Activated CD4-positive, alpha-beta T cell treated with anti-CD3 and anti-CD28 coated beads for 1 hour (primary cell): ENCODE measurements at places on chromosomes 12 and 14.

DNA sequence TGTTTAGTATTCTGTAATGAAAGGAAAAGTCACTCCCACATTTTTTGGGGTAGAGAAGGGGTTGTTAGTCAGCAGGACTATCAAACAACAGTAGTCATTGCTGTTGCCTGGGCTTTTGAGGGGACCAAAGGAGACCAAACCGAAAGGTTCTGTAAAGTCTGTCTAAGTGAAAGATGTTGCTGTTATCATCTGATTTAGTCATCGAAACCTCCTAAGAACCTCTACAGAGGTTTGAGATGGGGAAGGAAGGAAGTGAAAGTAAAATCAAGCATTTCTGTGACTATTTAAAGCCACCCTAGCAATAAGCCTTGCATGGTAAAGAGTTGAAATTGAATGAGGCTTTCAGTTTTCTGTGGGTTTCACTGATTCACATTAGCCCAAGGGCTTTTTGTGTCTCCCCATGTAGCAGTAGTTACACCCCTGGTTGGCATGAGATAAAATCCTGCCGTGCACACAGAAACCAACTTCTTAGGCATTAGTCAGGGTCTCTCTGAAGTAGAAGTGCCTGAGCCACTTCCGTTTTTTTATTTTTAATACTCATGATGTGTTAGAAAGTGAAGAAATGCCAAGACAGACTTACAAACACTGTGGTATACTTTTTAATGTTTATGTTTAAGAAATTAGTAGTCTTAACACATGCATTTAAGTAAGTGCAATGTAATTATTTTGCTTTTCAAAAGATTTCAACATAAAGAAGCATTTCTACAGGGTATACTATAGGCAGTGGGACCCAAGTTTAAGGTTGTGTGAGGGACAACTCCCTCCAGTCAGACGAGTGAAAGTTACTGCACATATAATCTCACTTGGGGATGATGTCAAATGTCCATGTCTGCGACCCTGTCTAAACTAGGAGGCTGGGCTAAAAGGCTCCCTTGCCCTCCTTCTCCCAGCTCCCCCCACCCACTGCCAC lies 50.4 kb downstream of the DYRK2 start:
- peak; percentile 32 for DNase-seq

DNA sequence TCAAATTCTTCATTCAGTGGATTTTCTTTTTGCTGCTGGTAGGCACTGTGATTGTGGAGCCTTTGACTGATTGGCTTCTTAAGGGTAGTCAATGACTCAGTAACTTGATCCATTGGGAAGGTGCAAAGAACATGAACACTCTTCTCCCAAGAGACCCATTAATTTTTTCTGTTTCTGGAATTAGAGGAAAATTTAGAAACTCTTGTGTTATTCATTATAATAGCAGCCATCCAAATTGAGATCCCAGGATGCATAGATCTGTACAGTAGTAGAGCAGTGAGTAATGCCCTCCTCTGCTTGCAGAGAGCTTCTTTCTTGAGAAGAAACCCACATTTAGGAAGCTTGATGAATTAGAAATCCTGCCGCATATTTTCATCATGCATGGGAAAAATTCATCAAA lies 63.9 kb downstream of the MYRFL start:
- no peak for DNase-seq

GRCh38 chr12:19953734-19954133 lies 414.6 kb upstream of the PDE3A start:
- DNase-seq = no peak

- no peak for DNase-seq
Measured at GRCh38 chr14:37708481-37708880, 113.1 kb downstream of the TTC6 start.

DNA sequence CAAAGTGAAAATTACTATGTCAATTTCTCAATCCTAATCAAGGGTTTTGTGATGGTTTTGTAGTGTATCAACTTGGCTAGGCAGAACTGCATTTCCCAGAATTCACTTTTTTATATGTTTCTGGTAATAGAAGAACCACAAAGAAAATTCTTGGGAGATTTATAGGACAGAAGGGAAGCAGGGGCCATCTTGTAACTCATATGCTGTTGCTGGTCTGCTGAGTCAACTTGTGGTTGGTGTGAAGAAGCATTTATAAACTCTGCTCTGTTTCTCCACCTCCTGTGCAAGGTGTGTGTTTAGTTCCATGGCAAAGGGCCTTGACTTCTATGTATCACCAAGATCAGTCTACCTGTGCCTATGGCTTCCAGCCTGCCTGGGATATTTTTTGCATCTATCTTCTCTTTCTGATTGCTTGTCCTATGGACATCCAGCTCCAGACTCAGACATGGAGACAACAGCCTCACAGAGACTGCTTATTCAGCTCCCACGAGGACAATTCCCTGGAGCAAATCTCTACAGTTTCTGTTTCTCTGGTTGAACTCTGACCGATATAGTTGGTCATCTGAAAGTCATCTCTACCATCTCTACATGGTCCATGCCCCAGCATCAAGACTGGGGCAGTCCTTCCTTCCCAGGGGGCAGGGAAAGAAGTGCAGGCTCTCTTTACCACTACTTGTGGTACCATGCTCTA lies 364.3 kb upstream of the DDHD1 start:
- DNase-seq = no peak

DNA sequence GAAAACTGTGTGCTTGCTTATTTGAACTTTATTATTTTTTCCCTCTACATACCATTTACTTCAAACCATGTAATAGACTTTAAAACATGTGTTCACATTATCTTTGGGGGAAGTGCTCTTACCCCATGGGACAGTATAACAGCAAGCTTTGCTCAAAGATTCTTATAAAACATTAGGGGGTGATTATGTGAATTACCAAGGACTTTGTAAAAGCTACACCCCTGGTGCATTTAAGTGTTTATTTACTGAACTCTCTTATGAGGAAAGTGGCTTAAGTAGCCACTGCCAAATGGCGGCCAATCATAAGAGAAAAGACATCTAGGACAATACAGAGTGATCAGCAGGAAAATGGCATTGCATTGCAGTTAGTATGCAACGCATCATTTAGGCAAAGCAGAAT lies 70.3 kb downstream of the CAPZA3 start:
- no peak for DNase-seq

DNA sequence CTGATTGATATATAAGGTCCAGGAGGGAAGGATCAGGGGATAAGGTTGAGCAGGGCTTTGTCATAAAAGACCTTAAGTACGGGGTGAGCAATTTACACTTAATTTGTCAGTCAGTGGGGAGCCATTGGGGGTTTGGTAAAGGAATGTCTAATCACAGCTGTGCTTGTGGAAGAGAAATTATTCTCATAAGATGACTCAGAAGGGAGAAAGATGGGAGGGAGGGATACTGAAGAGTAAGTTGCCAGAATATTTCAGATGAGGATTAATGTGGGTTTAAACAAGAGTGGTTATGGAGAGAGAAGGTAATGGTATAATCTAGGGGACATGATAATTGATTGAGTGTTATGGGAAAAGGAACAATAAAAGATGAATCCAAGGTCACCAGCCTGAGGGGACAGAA lies 500.1 kb upstream of the CCDC196 start:
- no peak for DNase-seq

DNA sequence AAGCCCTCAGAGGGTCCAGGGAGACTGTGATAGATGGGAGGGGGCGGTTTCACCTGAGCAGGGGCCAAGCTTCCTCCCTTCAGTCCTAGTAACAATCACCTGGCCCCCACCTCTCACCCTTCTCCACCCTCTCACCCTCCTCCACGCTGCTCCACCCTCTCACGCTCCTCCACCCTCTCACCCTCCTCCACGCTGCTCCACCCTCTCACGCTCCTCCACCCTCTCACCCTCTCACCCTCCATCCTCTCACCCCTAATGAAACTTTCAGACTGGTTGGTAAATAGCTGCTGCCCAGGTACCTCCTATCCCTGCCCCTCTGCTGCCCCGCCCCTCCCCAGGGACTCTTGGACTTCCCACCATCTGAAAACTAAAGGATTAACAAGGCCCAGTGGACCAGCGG lies 34.2 kb downstream of the NGB start:
- DNase-seq = no peak
